Pancreas (tissue), 10 donors: ENCODE measurements at places on chromosomes 7 and 10. TPM values are rescaled to one million over a fixed set of nuclear protein-coding genes. Genes with fewer than 3 reads are reported as not detected.

DNA sequence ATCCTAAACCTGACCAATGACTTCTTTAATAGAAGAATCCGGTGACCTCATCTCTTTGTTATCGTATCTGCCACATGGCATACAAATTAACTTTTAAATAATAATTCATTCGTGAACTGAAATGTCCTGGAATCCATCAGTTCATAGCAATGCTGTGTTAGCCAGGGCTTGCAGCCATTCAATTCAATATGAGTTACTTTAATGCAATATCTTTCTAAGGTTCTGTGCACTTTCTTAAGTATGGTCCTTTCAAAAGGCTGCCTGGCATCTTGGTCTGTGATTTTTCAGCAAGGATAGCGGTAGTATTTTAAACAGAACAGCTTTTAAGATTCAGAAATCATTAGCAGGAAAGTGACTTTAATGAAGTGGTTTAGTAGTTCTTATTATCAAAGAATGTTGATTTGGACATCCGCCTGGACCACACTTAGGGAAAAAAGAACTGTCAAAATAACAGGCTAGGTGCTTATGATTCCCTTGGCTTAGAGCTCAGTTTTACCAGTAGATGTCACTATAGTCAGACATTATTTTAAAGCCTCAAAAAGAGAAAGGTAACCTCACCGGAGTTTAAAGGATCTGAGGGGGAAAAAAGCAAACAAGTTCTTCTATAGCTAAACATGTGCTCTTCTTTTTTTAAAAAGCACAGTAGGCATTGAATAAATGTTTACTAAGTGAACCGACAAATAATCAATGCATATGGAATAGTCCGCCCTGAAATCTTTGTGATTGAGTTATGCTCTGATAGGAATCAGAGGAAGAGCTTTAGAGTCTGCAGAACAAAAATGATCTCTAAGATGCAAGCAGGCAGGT is 22.7 kb downstream of the SLC35G1 start:
- no peak for DNase-seq

- no peak for DNase-seq
Measured at GRCh38 chr10:89295597-89295996, 6.2 kb upstream of the IFIT2 start.

DNA sequence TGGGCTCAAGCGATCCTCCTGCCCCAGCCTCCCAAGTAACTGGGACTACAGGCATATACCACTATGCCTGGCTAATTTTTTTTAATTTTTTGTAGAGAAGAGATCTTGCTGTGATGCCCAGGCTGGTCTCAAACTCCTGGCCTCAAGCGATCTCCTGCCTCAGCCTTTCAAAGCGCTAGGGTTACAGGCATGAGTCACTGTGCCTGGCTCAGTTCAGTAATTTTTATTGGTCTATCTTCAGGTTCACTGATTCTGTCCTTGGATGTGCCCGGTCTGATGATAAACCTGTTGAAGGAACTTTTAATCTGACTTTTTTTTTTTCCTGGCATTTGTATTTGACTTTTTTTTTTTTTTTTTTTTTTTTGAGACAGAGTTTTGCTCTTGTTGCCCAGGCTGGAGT is 40.1 kb upstream of the STRIP2 start:
- peak; percentile 15 for DNase-seq

The RAPGEF5 gene
- total RNA-seq, result 27.6 TPM
